ENCODE measurements at places on chromosomes 13 and 19.

DNA sequence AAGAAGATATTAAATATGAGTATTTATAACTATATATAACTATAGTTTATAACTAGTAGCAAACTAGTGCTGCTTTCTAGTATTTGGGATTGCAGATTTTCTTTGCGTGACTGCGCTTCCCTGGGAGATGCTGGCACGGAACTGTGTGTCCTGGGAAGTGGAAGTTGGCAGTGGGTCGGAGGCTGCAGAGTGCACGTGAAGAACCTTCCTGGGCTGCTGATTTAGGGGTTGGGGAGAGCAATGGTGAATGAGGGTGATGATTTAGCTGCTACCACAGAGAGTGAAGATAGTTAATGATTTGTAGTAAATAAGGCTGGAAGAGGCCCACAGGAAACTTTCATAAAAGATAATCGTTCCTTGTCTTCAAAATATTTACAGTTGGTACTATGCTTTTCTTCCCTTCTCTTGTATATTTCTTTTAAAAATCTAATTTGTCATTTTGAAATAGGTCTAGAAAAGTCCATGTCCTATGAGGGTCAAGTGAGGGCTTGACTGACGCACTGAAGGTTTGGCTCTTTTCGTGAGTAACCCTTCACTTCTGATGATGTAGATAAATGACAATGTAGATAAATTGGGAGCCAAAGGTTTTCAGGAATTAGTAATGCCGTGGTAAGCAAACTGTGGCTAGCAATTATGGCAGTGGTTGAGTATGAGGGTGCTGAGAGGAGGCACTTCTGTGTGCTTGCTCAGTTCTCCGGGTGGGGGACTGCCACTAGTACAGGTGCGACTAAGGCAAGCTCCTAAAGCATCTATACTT, 3.0 kb upstream of the NAA16 start:
- no peak for DNase-seq

GRCh38 chr13:74062933-74063332, 71.3 kb downstream of the KLF12 start:
- DNase-seq: no peak

DNA sequence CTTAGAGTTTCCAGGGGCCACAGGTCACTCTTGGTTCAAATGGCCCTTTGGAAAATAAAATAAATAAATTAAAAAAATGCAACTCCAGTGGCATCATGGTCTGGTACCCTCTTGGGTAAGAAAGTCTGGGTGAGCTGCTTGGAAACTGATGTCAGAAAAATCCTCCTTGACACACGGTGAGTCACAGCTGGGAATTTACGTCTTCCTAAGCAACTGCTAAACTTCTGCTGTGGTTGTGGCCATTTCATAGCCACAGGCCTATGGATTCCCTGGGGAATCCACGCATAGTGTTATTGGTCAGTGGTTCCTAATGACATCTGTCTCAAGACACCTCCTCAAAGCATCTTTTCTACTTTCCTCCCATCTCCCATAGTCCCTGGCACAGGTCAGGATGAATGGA, 220.8 kb downstream of the COG6 start:
- DNase-seq: no peak

- peak; percentile 56 for DNase-seq
These were observed 23.2 kb downstream of the EPN1 start for GRCh38 chr19:55698256-55698655.

- no peak for DNase-seq
These were observed 137.4 kb downstream of the SPRY2 start for GRCh38 chr13:80203496-80203895.

DNA sequence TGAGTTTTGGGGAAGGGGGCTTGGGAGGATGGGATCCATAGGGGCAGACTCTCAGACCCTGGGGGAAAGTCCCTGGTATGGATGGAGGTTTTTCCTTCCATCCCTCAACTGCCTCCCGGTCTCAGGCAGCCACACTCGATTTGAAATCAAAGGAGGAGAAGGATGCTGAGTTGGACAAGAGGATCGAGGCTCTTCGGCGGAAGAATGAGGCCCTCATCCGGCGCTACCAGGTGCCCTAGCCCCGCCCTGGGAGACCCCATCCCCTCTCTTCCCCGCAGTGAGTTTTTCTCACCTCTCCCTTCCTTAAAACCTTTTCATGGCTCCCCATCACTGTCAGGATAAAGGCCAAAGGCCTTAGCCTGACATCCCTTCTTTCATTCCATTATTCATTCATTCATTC, 2.1 kb downstream of the CCDC9 start:
- no peak for DNase-seq

- DNase-seq: no peak
These were observed 170.8 kb downstream of the KDM4B start for GRCh38 chr19:5139583-5140325.

- DNase-seq: no peak
These were observed 210.2 kb downstream of the KCNRG start for GRCh38 chr13:50225193-50226155.

GRCh38 chr13:71877256-71877653, 10.3 kb upstream of the DACH1 start:
- DNase-seq: no peak

GRCh38 chr13:108034909-108035410, 180.4 kb downstream of the LIG4 start:
- DNase-seq: no peak

DNA sequence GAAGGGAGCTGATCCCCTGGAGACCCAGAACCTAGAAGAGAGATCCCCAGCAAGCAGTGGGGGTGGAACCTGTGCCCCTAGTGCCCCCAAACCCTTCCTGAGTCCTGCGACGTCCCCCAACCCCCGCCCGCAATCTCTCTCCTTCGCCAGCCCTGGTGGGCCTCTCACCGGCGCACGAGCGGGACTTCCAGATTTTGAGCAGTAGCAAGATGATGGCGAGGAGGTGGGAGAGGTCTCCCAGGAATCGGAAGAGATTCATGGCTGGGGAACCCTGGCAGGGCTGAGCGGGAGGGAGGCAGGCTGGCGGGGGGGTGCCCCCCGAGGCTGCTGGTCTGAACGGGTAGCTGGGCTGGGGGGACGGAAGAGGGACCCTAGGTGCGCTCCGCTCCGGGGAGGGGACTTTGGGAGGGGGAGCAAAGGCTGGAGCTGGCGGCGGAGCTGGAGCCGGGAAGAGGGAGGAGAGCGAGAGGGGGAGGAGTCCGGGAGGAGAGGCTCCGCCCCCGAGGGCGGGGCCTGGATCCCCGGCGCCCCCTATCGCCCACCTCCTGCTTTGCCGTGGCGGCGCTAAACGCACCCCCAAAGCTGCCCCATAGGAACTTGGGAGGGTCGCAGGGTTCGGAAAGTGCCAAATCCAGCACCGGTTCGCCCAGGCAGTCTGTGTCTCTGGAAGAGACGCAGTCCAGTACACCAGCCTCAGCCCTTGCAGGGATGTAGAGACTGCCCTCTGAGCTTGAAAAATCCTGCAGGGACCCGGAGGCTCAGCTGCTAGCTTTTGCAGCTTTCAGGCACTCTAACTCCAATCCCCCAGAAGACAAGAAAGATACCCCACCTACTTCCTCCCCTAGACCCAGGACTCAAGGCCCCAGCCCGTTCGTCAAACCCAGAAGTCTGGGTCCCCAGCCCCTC, at the start of gene KDELR1:
KDELR1 (minus strand) TSS at position 452 of the 906 bp plus-strand sequence; CDS start at position 259, 193 bp downstream.
- peak; percentile 89 for DNase-seq

DNA sequence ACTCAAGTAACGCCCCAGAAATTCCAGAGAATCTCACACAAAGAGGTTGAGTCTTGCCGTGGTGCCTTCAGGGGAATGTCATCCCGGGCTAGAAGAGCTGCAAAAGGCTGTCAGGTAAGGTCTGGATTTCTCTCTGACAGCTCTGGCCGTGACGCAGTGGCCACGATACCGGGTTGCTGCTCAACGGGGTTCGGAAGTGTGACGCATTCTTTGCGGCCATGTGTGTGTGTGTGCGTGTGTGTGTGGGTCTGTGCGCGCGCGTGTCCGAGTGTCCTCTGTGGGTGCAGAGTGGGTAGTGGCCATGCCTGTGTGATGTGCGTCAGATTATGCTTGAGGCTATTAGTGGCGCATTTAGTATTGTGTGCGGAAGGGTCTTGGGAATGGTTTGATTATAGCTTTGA, 306 bp downstream of the ZNF540 start:
- peak; percentile 86 for DNase-seq

GRCh38 chr13:84896128-84896527, 903.1 kb downstream of the SLITRK6 start:
- no peak for DNase-seq

DNA sequence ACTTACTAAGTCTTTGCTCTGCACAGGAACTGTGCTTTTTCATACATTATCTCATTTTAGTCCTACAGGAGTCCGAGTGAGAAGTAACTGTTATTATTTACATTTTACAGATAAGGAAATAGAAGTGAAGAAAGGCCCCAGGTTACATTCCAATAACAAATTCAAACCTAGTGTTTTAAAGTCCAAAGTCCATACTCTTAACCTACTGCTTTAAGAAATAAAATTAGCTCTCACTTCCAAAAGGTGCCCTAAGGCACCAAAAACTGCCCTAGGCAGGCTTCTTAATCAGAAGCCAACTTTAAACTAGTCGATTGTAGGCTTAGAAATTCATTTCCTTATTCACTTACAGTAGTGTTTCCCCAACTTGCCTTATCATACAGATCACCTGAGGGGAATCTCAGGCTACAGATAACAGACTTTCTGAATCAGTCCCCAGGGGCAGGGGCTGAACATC, 555.9 kb downstream of the DIAPH3 start:
- DNase-seq: no peak

GRCh38 chr19:56066152-56067023, 54.7 kb downstream of the ZNF787 start:
- DNase-seq: peak; percentile 83

DNA sequence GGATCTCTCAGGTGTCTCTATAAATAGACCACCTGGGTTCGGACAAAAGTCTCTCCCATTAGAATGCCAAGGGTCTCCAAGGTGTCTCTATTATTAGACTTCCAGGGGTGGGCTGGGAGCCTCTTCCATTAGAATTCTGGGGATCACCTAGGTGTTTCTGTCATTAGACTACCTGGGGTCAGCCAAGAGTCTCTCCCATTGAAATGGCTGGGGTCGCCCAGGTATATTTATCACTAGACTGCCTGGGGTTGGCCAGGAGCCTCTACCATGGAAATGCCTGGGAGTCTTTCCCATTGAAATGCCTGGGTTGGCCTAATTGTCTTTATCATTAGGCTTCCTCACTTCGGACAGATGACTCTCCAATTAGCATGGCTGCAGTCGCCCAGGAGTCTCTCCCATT, 1565.5 kb downstream of the UQCRFS1 start:
- no peak for DNase-seq

GRCh38 chr13:85080691-85081090, 718.5 kb downstream of the SLITRK6 start:
- DNase-seq: no peak

DNA sequence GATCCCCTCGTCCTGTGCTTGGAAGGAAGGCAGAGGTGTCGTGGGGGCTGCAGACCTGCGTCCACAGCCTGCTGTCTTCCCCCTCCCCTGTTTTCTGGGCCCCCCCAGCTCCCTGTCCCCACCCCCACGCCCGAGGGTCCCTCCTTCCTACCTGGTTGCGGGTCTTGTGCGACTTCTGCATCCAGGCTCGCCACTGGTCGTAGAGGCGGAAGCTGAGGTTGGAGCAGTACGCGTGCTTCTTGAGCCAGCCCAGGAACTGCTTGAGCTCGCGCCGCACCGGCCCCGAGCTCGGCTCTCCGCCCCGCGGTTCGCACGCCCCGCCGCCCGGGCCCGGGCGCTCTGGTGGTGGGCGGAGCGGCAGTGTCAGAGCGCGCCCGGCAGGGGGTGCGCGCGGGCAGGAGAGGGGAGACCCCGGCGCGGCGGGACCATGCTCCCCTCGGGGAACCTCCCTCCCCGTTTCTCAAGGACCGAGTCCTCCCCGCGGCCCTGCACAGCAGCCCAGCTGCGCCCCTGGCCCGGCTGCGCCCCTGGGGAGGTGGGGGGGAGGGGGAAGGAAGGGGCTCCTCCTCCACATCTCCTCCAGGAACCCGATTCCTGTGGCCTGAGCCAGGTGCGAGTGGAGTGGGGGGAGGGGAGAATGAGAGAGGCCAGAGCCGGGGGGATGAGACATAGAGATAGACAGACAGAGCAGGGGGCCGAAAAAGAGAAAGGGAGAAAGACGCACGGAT, 5.7 kb downstream of the REX1BD start:
- peak; percentile 84 for DNase-seq

DNA sequence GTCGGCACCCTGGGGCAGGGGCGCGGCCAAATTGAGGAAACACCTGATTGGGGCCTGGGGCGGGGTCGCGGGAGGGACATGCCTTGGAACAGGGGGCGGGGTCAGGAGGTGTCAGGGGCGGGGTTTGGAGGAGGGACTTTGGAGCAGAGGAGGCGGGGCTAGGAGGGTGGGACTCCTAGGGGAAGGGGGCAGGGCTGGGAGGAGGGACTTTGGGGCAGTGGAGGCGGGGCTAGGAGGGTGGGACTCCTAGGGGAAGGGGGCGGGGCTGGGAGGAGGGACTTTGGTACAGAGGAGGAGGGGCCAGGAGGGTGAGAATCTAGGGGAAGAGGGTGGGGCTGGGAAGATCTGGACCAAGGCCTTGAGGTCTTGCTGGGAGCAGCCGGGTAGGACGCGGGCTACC, 21.9 kb downstream of the GRIN2D start:
- peak; percentile 87 for DNase-seq

DNA sequence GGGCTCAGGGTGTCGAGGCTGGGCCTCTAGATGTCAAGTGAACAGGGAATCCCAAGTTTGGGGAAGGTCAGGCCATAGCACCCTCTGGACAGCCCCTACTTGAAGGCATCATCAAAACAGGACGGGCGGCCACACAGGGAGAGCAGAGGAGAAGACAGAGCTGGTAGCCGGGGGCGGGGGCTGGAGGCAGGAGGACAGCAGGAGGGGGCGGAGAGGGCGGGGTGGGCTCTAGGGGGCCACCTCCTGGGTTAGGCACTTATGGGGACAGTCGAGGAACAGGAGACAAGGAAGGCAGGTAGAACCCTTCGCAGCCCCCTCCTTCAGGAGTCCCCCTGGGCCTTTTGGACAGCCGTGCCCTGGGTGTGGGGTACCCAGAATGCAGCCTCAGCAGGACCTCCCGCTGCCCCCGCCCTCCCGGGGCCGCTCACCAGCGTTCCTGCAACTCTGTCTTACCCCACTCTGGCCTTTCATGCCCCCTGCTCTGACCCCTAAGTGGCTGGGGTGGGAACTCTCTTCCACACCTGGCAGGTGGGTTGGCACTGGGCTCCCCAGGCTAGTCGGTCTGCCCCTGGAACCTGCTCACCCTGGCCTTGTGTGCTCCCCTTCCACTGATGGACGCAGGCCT, 5.8 kb downstream of the SSBP4 start:
- no peak for DNase-seq

GRCh38 chr13:112983428-112984196, 14.6 kb downstream of the MCF2L start:
- no peak for DNase-seq

GRCh38 chr13:104163866-104164630, 1097.8 kb upstream of the SLC10A2 start:
- DNase-seq: no peak

- no peak for DNase-seq
These were observed 69.2 kb downstream of the DIAPH3 start for GRCh38 chr13:60094385-60095088.

DNA sequence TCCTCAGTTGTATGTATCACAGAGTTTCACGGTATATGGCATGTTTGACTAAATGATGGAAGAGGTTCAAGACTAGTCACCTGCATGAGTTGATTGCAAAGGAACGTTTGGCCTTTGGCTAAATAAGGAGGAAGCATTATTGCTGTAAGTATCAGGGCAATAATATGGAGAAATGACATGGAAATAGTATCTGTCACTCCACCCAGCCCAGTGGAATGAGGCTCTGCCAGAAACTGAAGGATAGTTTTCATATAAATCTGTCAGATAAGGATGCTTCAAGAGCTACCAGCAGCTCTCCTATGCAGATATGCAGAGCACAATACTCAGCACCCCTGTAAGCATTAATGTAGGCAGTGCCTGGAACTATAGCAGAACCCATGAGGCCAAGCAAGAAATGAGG, 55.7 kb upstream of the DCT start:
- DNase-seq: no peak

Measured in upper lobe of right lung (tissue), 1 donor.